Spleen (tissue), 13 donors: ENCODE measurements at places on chromosomes 5 and 9.
A peak's percentile ranks its signal among the peaks of the same experiment; 100 is the strongest.

DNA sequence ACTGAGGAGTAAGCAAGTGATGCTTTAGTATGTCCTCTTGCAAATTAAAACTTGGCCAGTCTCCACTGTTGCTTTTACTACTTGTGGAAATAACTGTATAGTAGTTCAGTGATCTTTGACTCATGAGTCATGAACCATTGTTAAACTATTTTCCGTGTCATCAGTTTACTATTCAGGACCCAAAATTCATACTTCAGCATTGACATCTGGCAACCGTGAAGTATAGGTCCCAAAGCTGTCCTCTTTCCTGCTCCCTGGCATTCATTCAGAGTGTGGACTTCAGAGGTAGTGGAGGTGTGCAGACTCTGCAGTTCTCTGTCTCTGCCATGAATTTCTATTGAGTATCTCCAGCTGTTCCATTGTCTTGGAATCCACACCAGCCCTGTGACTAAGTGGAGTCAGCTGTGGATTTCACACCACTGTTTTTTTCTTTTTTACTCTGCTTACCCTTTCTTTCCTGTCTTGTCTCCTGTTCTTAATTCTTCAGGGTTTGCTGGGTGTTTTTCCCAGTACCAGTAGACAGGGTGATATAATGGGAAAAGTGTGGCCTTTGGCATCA lies 7.5 kb downstream of the TDRD7 start:
- no peak for DNase-seq

GRCh38 chr5:63233911-63234310 lies 655.3 kb downstream of the LRRC70 start:
- no peak for DNase-seq

DNA sequence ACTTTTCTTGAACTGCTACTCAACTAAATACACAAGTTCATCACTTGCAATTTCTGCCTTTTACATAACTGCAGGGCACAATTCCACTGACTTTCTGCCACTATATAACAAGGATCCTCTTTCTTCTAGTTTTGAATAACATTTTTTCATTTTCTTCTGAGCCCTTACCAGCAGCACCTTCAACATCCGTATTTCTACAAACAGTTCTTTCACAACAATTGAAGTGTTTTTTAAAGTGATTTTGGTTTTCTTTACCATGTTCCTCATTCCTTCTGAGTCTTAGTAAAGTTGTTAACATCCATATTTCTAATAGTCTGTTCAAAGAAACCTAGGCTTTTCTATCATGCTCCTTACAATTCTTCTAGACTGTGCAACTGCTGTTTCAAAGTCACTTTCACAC lies 127.2 kb upstream of the PITX1 start:
- no peak for DNase-seq

- no peak for DNase-seq
These were observed 3.6 kb downstream of the CEP78 start for GRCh38 chr9:78239506-78239905.

DNA sequence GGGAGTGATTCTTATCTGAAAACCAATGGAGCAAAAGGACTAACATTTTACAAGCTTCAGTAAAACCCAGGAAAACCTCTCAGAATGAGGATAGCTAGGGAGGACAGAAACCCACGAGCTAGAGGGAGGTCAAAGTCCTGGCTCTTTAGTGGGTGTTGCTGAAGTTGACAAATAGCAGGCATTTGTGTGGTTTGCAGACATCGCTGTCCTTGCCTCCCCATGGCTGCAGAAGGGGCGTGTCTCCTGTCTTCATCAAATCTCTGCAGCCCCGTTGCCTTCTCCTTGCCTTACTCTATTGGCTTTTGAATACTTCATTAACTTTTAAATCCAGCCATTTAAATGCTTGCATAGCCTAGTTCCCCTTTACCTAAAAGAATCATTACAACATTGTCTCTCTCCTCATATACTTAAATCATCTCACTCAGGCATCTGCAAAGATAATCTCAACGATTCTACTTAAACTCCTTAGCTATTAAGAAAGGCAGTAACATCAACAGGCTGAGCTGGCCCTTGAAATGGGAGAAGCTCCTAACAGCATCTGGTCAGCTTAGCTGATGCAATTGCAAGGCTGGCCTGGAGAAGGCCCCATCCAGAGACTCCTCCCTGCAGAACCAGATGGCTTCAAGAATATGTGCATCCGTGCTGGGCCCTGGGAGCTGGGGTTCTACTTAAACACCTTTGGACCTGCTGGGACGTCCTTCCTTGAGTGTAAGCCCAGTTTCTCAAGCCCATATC lies 152.8 kb upstream of the TAS2R1 start:
- DNase-seq = no peak

DNA sequence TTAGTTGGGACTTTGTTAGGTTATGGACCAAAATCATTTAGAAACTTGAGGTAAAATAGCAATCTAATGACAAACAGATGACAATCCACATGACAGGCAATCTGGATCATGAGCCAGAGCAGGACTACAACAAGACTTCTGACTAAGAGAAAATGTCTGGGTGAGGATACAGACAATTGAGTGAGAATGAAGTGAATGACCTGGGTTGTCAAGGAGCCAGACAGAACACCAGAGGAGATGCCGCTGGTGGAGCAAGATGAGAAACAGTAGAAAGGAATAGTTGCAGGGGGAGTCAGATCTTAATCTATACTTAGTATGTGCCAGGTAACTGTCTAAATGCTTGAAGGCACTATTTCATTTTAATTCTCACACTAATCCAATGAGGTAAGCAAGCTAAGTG lies 277.8 kb downstream of the PRELID2 start:
- no peak for DNase-seq

- no peak for DNase-seq
These were observed 33.5 kb downstream of the FAF2 start for GRCh38 chr5:176481711-176482110.

- DNase-seq = peak; percentile 95
These were observed 12.8 kb upstream of the RALGDS start for GRCh38 chr9:133133681-133134387.
